Activated naive CD4-positive, alpha-beta T cell (primary cell): ENCODE measurements at places on chromosomes 7 and 10.

GRCh38 chr7:155963771-155964195 is 151.5 kb upstream of the SHH start:
- no peak for DNase-seq

- no peak for DNase-seq
Measured at GRCh38 chr7:117237646-117238045, 85.2 kb downstream of the WNT2 start.

GRCh38 chr10:36493516-36493880 is 631.9 kb upstream of the ANKRD30A start:
- no peak for DNase-seq

- no peak for DNase-seq
Measured at GRCh38 chr7:34463830-34464229, 194.2 kb upstream of the NPSR1 start.

DNA sequence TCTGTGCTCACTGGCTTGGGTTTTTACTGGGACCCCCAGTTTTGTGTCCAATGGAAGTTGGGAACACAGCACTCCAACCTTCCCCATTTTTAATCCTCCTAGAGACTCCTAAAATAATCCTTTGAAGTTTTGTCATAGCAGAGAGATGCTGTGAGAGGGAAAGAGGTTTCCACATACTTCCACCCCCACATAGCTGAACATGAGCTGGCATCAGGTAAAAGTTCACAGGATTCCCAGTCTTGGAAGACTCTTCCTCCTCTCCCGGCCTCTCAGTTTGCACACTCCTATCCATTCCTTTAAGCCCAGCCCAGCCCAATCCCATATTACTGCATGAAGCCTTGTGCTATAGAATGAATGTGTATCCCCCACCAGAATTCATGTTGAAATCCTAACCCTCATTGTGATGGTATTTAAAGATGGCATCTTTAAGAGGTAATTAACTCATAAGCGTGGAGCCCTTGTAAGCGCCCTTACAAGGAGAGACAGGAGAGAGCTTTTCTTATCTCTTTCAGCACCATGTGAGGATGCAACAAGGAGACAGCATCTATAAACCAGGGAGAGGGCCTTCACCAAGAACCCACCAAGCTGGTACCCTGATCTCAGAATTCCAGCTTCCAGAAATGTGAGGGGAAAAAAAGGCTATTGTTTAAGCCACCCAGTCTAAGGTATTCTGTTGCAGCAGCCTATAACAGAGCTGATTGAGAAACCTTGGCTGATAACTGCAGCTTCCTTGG is 22.4 kb downstream of the GRM8 start:
- no peak for DNase-seq

- no peak for DNase-seq
Measured at GRCh38 chr10:48490946-48491345, 113.9 kb downstream of the ARHGAP22 start.

DNA sequence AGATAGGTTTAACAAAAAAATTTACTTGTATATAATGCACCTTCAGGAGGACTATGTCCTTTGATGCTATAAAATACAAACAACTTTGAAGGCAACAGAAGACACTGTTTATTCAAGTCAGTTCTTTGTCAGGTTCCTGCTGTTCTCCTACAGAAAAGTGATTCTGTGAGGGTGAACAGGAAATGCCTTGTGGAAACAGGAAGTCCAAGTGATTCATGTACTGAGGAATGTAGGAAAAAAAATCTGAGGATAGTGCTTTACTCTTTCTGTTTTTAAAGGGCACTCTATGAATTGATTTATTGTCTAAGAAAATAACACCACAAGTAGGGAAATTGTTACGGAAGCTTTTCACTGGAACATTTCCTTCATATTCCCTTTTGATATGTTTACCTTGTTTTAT is 171.9 kb downstream of the HDAC9 start:
- no peak for DNase-seq

- DNase-seq = no peak
Measured at GRCh38 chr7:5541087-5541992, 117.7 kb upstream of the TNRC18 start.

DNA sequence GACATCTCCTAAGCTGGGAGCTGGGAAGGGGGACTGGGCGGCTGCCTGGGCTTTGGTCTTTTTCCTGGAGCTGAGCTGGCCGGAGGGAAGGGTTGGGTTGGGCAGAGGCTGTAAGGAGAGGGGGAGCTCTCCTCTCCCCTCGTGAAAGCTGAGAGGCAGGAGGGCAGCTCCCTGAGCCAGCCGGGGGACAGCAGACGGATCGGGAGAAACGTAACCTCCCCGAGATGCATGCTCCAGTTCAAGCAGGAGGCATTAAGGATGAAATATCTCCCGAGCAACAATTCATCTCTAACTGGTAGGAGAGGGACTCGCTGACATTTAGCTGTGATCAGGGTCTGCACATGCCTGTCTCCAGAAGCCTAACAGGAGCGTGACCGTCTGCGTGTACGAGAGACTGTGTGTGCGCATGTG is 19.9 kb upstream of the LBX1 start:
- DNase-seq = no peak

DNA sequence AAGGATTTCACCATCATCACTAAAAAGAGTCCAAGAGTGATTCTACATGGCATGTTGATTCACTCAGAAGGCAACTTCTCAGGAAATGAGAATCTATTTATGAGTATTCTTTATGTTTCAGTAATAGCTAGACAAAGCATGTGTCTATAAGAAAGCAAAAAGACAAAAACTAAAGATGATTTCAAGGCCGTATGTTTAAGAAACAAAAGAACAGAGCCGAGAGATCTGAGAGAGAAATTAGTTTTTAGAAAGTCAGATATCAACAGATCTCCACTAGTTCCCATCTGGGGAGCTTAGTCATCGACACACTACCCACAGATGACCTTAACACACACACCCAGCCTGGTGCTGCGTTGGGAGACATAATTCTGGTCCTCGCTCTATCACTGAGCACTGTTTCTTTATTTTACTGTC is 21.0 kb downstream of the PIP4K2A start:
- DNase-seq = no peak

DNA sequence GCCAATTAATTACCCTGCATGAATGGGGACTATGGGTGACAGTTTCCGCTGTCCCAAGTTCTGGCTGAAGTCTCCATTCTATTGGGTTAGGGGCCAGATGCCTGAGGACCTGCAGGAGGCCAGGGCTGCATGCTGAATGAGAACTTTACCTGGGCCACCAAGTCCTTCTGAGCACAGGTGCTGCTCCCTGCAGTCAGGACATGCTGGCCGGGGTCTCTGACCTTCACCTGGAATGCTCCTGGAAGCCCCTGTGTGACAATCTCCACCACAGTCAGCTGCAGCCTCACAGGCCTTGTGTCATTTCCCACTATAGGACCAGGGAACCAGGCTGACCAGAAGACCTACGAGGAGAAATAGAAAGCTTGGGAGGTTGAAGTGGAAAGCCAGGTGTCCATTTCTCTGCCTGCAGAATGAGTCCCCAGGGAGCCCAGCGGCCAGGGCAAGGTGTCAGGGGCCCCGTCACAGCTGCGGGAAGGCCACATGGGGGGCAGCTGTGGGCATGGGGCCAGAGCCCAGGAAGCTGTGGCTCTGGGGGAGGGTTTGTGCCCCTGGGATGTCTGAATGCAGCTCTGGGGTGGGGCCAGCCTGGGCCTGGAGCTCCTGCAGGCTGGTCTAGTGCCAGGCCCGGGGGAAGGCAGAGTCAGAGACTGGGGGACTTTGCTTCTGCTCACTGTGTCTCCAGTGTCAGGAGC is 5.6 kb upstream of the GIMAP8 start:
- DNase-seq = no peak

DNA sequence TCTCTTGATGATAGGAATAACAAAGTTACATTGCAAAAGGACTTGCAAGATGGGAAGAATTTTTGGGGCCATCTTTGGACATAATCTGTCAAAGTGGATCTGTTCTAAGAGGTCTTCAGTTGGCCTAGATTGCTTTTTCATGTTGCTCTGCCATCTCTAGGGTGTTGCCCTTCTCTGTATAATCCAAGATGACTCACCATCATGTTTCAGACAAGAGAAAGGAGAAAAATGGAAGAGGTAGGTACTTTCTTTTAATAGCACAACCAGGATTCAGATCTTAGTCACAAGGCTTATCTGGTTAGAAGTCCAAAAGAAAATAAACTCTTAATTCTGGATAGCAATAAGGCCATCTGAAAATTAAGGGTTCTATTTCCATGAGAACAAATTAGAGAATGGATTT is 38.7 kb upstream of the FOXP2 start:
- DNase-seq = no peak

GRCh38 chr10:87657371-87657770 is 2.3 kb upstream of the PAPSS2 start:
- no peak for DNase-seq

DNA sequence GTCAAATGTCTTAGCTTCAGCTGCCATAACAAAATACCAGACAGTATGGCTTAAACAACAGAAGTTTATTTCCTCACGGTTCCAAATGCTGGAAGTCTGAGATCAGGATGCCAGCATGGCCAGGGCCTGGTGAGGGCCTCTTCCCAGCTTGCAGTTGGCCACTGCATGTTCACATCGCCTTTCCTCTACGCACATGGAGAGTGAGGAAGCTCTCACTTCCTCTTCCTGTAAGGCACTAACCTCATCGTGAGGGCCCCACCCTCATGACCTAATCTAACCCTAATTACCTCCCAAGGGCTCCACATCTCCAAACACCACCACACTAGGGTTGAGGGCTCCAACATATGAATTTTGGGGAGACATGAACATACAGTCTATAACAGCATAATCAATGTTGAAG is 14.4 kb downstream of the ZNF33B start:
- no peak for DNase-seq

DNA sequence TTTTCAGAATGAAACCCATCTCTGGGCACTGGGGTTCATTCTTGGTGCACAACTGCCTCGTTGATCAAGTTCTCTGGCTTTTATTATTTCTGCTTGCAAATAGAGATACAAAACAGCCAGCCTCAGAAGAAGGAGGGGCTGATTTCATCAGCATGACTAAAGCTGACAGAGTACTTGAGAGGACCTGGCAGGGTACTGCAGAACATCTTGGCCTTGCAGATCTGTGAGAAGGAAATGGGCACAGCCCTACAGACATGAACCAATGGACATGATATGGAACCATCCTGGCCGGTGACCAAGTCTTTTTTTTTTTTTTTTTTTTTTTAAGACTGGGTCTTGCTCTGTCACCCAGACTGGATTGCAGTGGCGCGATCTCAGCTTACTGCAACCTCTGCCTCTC is 240.6 kb downstream of the VTI1A start:
- no peak for DNase-seq

GRCh38 chr7:121045090-121045489 is 56.6 kb downstream of the CPED1 start:
- DNase-seq = no peak

GRCh38 chr7:18494821-18495408 is 634 bp upstream of the HDAC9 start:
- no peak for DNase-seq

- DNase-seq = no peak
Measured at GRCh38 chr7:48182718-48183369, 11.6 kb downstream of the ABCA13 start.

DNA sequence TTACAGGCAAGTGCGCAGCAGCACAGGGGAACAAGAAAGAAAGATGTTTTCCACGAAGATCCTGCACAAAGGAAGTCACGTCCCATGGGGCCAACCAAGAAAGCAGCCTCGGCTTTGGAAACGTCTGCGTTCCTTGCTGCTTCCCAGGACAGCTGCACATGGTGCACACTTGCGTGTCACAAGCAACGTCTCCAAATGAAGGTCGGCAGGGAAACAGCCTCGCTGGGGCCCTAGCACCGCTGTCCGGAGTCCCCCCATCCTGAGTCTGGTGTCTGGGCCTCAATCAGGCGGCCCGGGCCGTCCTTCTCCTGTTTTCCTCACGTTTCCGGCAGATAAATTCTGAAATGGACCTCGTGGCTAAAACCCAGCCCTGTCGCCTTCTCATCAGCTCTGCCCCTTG is 206.2 kb downstream of the DIP2C start:
- DNase-seq = no peak

DNA sequence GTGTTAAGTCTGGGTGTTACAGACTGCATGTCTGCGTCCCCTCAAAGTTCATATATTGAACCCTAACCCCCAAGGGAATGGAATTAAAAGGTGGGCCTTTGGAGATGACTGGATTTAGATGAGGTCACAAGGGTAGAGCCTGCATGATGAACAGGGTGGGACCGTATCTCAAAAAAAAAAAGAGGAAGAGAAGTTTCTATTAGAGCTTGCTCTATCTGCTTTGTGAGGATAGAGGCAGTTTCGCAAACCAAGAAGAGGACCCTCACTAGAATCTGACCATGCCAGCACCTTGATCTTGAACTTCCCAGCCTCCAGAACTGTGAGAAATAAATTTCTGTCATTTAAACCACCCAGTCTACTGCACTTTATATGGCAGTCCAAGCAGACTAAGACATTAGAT is 1.4 kb downstream of the KIN start:
- DNase-seq = no peak

DNA sequence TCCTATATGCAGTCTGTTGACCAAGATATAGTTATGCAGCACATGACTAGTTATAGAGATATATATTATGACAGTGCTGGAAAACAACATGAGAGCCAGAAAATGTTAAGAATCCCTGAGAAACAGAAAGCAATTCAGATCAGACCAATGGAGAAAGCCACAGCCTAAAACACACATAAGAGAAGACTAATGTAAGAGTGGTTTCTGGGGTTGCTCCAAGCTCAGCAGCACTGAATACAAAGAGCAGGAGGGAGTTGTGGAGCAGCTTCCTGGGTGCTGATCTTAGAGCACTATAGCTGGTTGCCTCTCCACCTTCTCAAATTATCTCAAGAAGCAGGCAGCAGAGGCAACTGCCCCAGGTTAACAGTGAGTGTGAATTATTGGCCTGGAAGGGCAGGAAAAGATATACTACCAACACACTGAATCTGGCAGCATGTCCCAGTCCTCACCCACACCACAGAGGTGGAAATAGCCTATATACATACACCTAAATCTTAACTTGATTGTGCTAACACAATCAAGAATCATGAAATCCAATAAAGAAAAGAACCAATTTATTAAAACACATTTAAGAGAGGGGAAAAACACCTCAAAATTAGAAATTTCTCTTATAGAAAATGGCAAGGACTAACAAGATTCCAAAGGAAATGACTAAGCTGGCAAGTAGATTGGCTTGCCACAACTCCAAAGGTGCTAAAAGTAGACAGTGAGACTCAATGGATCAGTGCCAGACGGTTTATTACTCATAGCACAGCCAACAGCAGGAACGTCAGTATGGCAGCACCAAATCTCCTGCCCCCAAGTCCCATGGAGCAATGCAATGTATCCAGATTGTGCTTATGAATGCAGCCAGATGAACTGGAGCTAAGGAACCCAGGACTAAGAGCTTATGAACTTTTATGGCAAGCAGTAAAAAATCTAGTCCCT is 5.1 kb downstream of the PTTG1IP2 start:
- DNase-seq = no peak

GRCh38 chr10:25561758-25562157 is 372.3 kb upstream of the MYO3A start:
- DNase-seq = no peak

DNA sequence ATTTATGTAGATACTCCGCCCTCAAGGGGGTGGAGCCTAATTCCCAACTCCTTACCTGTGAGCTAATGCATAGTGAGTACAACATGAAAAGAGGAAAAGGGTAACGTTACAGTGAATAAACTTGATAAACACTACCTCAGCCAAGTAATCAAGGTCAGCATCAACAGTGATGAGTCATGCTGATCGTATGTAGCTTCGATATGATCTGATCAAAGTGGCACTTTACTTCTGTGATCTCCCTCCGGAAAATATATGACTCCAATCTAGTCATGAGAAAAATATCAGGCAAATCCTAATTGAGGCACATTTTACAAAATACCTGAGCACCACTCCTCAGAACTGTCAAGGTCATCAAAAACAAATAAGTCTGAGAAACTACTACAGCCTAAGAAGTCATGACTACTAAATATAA is 70.4 kb downstream of the VTI1A start:
- no peak for DNase-seq
